Cardiac septum (tissue), 1 donor: ENCODE measurements at places on chromosomes 4 and X. TPM values are rescaled to one million over a fixed set of nuclear protein-coding genes. Genes with fewer than 3 reads are reported as not detected.

DNA sequence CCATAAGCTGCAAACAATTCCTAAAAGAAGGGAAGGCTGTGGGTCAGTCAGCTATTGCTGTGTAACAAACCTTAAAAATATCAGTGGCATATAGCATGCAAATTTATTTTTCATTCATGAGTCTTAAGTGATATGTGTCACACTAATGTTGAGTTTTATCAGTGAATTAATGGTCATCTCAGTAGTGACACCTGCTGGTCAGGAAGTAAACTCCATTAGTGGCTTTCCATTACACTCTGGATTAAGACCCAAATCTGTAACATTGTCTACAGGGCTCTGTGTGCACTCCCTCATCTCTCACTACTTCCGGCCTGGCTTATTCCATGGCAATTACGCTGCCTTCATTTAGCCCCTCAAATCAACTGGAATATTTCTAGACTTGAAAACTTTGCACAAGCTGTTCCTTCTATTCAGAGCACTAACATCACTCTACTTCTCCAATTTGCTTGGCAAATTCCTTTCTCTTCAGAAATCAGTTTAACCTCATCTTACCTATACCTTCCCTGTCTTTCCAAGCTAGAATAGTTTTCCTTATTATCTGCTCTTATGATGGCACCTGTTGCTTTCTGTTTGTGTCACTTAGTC lies 217.3 kb upstream of the TAPT1 start:
- no peak for DNase-seq

DNA sequence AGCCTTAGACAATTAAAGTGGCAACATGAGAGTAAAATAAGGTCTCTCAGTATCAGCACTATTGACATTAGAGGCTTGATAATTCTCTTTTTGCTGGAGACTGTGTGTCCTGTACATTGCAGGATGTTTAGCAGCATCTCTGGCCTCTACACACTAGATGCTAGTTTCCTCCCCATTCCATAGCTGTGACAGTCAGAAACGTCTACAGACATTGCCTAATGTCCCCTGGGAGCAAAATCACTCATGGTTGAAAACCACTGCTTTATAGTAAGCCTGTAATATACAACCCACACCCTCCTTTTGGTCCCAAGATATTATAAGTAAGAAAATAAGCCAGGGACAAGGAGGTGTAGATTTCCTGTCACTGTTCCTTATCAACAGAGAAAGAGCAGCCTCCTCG lies 166.0 kb downstream of the FRMPD4 start:
- no peak for DNase-seq

GRCh38 chr4:126957987-126958386 lies 674.8 kb upstream of the INTU start:
- DNase-seq = no peak

DNA sequence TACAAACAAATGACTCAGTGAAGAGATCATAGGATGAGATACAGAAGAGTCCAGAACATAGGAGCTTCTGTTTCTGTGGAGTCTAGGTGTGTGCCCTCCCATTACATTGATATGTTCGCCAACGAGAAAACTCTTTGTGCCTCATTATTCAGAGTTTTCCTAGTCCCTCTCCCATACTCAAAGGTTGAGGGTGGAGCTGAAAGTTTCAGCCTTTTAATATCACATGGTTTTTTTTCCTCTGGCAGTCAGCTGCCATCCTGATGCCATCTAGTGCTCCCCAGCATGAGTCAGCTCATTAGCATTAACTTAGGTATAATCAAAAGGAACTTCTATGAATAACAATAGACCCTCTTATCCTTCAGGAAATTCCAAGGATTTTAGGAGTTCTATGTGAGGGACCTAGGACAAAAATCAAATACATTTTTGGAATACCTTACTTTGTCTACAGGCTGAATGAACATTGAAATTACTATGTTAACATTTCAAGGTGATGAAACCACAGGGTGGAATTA lies 559.6 kb upstream of the AMOT start:
- no peak for DNase-seq

The ARL9 gene
- total RNA-seq = not detected
